ENCODE measurements at places on chromosomes 1 and 21.

DNA sequence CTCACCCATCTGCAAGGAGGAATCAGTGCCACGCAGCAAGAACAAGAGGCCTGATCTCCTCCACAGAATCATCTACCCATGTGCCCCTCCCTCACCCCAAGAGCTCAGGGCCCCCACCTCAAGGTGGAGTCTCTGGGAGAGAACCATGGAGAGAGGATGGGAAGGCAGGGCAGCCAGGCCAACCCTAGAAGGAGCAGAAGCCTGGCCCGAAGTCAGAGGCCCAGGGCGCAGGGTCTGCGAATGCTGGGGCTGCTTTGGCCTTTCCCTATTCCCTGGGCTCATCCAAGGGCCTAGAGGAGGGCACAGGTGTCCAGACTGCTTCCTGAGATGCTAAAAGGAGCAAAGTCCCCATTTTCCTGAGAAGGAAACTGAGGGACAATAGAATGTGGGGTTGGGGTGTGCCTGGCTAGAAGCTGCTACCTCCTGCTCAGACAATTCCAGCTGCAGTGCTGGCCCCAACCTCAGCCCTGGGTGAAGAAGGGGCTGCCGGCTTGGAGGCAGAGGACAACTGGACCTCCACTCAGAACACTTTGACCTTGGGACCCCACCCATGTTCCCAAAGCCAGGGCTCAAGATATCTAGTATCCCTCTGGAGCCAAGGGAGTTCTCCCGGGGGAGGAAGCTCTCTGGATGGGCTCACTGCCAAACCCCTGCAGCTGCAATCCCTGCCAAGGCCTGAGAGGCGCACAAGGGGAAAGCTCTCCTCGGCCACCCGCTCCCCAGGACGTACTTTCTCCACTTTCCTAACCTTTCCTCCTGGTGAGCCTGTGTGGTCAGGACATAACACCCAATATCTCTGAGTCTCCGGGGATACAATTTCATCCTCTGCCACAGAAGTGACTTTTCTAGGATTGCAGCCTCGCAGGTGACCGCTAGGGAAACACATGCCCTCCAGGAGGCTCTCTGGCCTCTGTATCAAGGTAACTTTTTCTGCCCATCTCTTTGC lies 16.6 kb upstream of the LEMD1 start:
- DNase-seq: no peak

DNA sequence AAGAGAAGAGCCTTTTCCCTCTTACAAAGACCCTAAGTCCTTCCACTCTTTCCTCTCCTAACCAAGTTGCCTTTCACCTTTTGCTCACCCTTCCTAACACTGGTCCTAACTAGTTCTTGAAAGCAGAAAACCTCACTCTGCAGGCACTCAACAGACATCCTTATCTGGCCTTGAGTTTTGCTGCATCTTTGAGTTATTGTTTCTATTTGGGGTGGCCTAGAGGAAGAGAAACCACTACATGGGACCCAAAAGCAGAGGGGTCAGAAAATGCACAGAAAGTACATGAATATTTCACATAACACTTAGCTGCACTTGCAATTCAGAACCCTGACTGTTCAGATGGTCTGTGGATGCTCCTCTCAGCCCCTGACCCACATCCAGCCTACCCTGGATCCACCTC lies 178.3 kb upstream of the SYT6 start:
- DNase-seq: no peak

DNA sequence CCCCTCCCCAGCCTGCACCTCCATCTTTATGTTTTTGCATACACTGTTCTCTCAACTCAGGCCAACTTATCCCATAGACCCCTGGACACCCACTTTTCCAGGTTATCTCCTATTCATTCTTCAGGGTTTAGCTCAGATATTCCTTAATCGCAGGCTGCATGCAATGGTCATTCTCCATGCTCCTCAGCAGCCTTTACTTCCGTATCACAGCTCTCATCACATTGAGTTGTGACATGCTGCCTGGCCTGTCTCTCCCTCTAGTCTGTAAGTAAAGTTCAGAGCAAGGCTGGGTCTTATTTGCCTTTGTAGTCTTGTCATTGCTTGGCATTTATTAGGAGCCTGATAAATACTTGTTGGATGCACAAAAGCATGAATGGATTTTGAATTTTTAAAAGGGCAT lies 6.9 kb downstream of the DNAJC6 start:
- DNase-seq: no peak

- DNase-seq: no peak
Measured at GRCh38 chr1:103125219-103125618, 16.9 kb upstream of the COL11A1 start.

DNA sequence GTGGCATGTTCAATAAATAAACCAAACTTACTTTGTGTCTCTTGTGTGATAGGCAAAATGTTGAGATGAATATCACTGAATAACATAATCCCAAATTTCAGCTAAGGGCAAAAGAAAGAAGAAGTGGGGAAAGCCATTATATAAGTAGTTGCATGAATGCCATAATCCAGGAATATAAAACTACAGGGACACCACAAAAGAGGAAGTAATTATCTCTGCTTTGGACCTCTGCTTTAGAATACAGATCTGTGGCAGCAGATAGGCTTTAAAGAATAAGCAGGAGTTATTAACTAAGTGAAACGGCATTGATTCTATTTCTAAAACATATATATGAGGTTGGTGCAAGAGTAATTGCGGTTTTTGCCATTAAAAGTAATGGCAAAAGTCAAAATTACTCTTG lies 288.5 kb upstream of the SNX7 start:
- no peak for DNase-seq

DNA sequence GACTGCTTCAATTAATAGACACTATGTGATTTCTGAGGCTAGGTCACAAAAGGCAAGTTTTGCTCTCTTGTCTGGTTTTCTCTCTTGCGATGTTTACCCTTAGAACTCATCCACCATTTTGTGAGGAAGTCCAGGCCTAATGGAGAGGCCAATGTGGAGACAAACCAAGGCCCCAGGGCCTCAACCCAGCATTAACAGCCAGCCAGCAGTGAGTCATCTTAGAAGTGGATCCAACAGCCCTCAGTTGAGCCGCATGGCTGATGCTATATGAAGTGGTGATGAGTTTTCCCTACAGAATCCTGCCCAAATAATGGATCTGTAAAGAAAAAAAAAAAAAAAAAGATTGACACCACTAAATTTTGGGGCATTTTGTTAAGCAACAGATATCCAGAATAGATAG lies 95.1 kb downstream of the DNTTIP2 start:
- DNase-seq: no peak

GRCh38 chr1:107877745-107878144 lies 87.2 kb downstream of the VAV3 start:
- no peak for DNase-seq

- DNase-seq: no peak
Measured at GRCh38 chr1:8660411-8660828, 157.0 kb downstream of the RERE start.

DNA sequence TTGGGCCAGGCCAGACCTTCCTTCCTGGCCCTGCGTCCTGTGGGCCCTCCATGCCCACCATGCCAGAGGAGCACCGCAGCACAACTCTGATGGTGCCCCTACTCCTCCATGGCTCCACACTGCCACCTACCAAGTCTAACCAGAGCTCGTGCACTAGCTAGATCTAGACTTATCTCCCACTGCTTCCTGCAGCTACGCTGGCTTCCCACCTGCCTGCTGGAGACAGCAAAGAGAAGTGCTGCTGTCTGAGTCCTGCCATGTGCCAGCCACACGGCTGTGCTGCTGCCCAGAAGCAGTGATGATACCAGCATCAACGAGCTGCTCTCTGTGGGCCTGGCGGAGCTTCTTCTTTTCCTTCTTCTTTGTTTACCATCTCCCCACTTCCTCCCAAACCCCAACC lies 4.5 kb downstream of the GUCA2B start:
- DNase-seq: no peak

- DNase-seq: peak; percentile 93
Measured at GRCh38 chr1:29864431-29865022, 628.2 kb downstream of the PTPRU start.

GRCh38 chr1:7680207-7680954 lies 90.7 kb upstream of the VAMP3 start:
- DNase-seq: no peak

DNA sequence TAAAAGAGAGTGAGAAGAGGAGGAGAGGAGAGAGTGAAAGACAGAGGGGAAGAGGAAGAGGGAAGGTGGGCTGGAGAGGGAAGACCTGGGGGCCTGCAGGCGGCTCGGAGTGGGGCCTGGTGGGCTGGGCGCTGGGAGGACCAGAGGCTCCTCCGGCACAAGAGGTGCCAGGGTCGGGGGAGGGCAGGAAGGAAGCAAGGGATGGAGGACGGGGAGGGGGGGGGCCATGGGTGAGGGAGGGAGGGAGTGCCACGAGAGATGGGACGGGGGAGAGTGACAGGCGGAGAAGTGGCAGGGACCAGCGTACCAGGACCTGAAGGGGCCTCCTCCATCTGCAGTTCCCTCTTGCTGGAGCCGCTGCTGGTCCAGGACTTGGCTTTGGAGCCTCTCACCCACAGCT lies 87.7 kb downstream of the CASZ1 start:
- no peak for DNase-seq

- DNase-seq: no peak
Measured at GRCh38 chr21:15293240-15293639, 228.4 kb upstream of the NRIP1 start.

- no peak for DNase-seq
Measured at GRCh38 chr1:41046347-41046775, 24.8 kb upstream of the SLFNL1 start.

GRCh38 chr1:241591317-241591716 lies 48.9 kb downstream of the CHML start:
- no peak for DNase-seq

DNA sequence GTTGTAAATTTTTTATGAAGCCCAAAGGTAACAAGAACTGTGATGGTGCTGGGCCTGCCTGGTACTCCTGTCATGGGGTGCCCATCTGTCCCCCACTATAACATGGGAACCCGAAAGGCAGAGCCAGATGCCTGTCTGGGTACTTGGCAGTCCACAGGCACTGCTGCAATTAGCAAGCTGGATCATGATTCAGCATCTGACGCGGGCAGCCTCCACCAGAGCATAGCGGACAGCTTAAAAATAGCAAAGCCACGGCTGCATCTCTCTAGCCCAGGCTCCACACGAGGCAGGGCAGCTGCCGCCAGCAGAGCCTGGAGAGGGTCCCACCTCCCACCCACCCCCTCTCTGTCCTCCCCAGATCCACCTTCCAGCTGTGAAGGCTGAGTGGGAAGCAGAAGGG lies 22.9 kb downstream of the SUSD4 start:
- no peak for DNase-seq

DNA sequence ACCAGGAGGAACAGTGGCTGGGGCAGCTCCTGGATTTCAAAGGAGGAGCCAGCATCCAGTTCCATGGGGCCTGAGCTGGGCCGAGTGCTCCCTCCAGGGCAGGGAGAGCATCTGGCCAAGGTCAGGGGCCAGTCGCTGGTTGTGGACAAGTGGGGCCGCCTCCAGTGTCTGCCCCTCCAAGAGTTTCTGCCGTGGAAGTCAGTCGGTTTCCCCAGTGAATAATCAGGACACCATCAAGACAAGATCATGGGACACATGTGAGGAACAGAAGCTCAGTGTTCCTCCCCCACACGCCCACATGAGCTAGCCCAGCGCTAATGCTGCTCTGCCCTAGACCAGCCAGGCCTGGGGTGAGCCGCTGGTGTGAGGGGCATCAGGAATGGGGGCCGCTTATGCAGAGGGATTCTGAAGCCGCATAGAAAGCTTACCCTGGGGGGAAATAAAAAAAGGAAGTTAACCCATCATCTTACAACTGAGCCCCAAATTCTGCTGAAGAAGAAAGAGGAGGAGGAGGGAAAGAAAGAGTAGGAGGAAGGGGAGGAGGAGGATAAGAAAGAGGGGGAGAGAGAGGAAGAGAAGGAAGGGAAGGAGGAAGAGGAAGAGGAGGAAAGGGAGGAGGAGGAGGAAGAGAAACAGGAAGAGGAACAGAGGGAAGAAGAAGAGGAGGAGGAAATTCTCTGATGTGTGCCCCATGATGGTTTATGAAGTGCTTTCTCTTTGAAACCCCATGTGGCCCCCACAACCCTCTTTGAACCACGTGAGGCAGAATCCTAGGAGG lies 198.4 kb downstream of the MATN1 start:
- no peak for DNase-seq

DNA sequence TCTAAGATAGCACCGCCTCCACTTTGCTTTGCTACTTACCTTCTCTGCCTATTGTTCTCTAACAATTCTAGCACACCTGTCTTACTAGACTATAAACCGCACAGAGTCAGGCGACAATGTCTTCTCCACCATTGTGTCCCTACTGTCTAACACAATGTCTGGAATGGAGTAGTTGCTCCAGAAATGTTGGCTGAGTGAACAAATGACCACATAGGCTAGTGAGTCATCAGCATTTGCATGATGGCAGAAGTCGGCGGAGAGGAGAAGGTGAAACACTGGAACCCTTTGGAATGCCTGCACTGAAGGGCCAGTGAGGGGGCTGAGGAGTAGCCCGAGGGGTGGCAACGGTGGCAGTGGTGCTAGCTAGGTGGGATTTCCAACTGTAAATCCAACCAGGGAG lies 14.0 kb upstream of the PABPC4 start:
- no peak for DNase-seq

DNA sequence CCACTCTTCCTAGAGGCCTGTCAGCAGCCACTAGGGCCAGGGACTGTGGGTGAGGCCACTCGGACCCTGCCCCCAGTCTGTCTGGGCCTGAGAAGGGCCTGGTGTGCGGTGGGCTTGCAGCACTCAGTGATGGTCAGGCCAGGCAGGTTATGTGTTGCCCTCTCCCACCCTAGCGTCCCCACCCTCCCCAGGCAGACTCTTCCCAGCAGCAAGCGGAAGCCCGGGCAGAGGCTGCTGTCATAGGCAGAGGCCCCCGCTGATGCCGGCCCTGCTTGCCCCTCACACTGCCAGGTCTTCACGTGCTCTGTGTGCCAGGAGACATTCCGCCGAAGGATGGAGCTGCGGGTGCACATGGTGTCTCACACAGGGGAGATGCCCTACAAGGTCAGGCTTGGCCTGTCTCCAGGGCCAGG lies 6.6 kb downstream of the ZBTB48 start:
- DNase-seq: no peak

GRCh38 chr1:5349526-5349925 lies 642.7 kb downstream of the NPHP4 start:
- DNase-seq: no peak

GRCh38 chr1:195376190-195376589 lies 1232.0 kb downstream of the KCNT2 start:
- DNase-seq: no peak

GRCh38 chr1:36128126-36128904 lies 3.3 kb upstream of the COL8A2 start:
- DNase-seq: no peak

DNA sequence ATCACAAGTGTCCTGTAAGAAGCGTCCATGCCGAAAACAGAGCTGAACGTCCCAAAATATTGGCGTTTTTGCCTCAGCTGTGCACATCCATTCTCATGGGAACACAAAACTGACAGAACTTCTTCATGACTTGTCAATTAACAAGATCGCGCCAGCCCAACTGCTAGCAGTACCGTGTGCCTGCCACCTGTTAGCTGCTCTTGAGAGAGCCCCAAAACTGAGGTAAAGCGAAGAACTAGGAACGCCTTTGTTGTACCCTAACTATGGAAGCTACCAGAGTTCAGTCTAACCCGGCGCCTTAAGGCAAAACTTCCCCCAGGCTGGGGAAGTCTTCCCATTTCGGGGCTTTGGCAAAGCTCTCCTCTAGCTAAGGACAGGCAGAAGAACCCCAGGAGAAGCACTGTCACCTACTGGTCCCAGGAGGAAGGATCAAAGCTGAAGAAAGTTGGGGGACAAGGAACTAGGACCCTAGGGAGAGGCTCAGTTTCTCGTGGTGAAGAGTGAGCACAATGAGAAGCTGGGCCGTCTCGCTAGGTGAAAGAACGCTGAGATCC lies 719 bp downstream of the EYA3 start:
- DNase-seq: no peak

- DNase-seq: no peak
Measured at GRCh38 chr1:59605184-59605583, 209.6 kb upstream of the HOOK1 start.

GRCh38 chr21:32064281-32064910 lies 191.6 kb downstream of the HUNK start:
- DNase-seq: no peak
